ENCODE measurements at places on chromosomes 4 and X.
A peak's percentile ranks its signal among the peaks of the same experiment; 100 is the strongest.

GRCh38 chr4:118367361-118367760 lies 14.6 kb upstream of the PRSS12 start:
- DNase-seq: no peak

- no peak for DNase-seq
Observed at GRCh38 chr4:6944301-6945051, 34.9 kb downstream of the TBC1D14 start.

GRCh38 chr4:94814237-94814636 lies 56.5 kb downstream of the BMPR1B start:
- DNase-seq: no peak

DNA sequence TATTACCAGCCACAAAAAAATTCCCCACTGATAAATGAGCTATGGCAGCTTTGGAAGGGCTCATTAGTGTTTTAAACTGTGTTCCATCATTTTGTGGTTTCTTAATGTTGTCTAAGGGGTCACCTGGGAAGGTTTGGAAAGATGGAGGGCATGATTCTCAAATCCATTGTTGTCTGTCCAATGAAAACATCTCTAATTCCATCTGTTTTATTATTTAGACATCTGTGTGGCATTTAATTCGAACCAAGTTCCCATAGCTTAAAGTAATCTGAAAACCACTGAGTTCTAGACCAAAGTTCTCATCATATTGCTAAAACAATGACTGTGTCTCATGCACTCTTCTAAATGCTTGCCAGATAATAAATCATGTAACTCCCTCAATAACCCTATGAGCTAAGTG lies 103.8 kb upstream of the PPP3CA start:
- DNase-seq: no peak

- no peak for DNase-seq
Observed at GRCh38 chrX:40078489-40079227, 19.1 kb downstream of the BCOR start.

DNA sequence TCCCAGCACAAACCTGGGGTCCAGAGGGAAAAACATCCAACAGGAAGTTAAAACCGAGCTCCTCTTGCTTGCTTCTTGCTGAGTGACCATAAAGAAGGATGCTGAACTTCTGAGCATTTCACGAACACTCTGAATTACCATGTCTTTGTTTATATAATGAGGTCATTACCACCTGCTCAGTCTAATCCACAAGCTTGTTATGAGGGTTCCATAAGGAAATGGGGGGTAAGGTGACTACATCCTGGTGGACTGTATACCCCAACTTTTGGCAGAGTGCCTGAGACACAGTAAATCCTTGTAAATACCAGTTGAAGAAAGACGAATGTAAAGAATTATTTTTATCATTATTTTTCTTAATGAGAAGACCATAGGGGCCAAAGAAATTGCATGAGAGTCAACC lies 16.8 kb downstream of the CCDC149 start:
- no peak for DNase-seq

DNA sequence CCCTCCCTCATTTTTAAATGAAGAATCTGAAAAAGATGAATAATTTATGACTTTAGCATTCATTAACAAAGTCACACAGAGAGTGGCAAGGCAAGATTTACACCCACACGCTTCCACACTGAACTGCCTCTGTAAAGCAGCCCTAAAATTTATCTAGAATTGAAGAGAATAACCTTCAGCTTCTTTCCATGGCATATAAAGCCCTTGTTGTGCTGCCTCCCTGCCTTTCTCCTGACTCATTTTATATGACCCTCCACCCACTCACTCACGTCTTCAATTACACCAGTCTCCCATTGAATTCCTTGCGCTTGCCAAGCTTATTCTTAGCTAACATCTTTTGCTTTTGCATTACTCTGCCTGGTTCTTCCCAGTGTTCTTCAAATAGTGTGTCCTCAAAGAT lies 2649.3 kb downstream of the PCDH7 start:
- no peak for DNase-seq

- peak; percentile 62 for DNase-seq
Observed at GRCh38 chr4:14871676-14872430, 130.4 kb upstream of the CPEB2 start.
